ENCODE measurements at places on chromosomes 3 and 15. TPM values are rescaled to one million over a fixed set of nuclear protein-coding genes. Genes with fewer than 3 reads are reported as not detected.

The ANKRD34C gene
- polyA plus RNA-seq, result not detected

DNA sequence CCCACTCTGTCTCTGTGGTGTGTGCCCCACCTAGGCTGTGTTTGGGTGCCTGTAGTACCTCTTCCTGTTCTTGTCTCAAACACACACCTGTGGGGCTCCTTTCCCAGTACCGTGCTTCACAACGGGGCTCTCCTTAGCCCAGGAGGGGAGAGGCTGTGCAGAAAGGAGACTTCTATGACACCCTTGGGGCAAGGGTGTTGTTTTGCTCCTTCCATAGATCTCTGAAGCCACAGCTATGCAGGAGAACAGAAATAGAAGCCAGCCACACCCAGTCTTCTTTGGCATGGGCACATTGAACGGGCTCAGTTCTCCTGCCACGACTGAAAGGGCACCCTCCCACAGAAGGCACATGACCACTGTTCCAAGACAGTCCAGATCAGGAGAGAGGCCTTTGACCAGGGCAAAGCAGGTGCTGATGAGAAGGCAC is 74.3 kb downstream of the LIPC start:
- no peak for DNase-seq

The KLHL6 gene
- 0.05 TPM for polyA plus RNA-seq

DNA sequence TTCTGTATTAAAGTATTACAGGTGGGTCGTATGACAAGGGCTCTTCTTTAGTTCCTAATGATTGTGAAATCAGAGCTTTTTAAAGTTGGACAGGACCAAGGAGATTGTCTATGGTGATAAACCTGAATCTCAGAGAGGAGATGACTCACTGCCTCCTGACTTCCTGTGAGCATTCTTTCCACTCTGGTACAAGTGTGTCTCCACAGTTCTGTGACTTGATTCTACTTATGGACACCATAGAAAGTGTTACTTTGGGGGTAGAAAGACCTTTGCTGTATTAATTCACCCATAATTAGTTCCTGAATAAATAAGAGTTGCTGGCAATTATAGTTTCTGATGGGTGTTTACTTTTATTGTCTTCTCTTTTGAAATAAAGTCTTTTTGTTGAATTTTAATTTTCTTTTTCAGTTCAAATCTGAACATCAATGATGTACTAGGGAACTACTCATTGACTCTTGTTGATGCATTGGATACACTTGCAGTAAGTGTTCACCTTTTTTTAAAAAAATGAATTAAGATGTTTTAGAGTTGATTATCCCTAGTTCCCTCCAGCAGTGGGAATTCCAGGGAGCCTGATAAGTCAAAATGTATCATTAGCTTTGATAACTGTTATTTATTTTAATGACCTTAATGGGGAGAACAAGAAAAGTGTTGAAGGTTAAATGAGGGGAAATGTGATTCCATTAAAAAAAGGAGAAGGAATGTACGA is 7.4 kb downstream of the EDEM1 start:
- no peak for DNase-seq

DNA sequence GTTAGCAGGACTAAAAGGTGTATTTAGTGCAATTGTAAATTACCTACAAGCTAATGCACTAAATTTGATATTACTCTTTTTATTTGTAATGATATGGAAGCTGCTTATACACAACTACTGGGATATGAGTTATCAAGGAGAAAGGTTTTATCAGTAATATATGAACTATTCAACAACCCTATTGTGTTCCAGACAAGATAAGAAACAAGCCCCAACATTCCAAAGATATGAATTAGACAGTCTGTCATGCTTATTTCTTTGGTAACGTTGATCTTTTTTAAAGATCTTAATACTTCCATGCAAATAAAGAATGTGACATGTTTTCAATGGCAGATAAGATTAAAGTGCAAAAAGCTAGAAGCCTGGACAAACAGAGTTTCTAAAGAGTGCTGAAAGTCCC is 314.0 kb upstream of the THBS1 start:
- DNase-seq, result no peak

The RHOV gene
- polyA plus RNA-seq, result 4.4 TPM

DNA sequence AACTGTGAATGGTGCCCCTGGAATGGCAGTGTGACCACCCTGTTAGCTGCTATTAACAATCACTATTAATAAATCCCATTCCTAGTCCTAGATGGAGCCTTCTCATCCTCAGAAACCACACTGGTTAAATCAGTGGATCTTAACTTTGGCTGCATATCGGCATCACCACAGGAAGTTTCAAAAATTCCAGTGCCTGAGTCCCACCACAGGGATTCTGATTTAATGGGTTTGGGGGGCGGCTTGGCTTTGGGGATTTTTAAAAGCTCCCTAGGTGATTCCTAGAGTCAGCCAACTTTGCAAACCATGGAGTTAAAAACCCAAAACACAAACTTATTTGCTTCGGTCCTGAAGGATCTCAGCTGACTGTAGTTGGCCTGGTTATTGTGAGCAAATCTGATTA is 3.1 kb downstream of the FAM107A start:
- no peak for DNase-seq

- no peak for DNase-seq
Measured at GRCh38 chr15:60065951-60066350, 61.8 kb downstream of the FOXB1 start.

DNA sequence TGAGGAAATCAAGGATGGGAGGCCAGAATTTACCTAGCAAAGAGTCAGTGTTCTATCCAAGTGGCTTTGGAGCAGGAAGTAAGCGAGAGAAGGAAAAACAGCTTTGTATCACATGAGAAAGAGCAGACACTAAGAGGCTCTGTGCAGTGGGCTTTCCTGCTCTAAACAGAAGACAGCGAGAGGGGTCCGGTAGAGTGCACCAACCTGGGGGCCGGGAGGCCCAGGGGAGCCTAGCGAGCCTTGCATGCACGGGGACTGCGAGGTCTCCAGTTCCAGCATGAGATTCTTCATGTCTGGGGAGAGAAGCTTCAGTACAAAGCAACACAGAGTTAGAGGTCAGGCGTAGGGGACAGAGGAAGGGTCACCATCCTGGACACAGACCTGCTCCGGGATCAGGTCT is 33.5 kb downstream of the COLQ start:
- no peak for DNase-seq

DNA sequence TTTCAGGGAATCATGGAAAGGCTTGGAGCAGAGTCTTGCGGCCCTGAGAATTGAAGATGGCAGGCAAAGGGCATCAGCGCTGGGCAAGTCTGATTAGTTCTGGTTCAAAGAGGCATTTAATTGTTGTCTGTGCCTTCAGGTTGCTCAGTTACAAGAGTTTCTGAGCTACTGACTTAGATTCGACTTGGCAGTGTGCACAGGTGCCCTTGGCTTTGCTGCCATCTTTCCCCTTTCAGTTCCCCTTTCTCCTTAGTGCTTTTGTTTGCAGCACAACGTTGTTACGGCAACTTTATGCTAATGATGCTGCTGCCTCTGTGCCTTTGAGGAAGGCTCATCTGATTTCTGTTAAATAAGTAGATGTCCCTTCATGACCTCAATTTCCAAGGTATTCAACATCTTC is 12.5 kb downstream of the P2RY14 start:
- peak; percentile 87 for DNase-seq

- DNase-seq, result peak; percentile 92
Measured at GRCh38 chr15:23869396-23869795, 182.3 kb upstream of the NDN start.

The AQR gene
- polyA plus RNA-seq, result 42.3 TPM

The LIPC gene
- polyA plus RNA-seq, result not detected

The SEMA5B gene
- 11.0 TPM for polyA plus RNA-seq

GRCh38 chr15:62534996-62535395 is 369.9 kb upstream of the C2CD4B start:
- DNase-seq, result no peak

- DNase-seq, result no peak
Measured at GRCh38 chr3:128597900-128598299, 52.7 kb downstream of the RPN1 start.

The GOLGA8A gene
- 4.1 TPM for polyA plus RNA-seq

- peak; percentile 23 for DNase-seq
Measured at GRCh38 chr3:174287705-174288104, 571.4 kb upstream of the NAALADL2 start.

- DNase-seq, result no peak
Measured at GRCh38 chr3:116129187-116129946, 315.9 kb downstream of the LSAMP start.

Data from GM23338 (cell line).